ENCODE measurements at places on chromosomes 12 and 14.
A peak's percentile ranks its signal among the peaks of the same experiment; 100 is the strongest.

- DNase-seq: no peak
These were observed 7.3 kb downstream of the PHLDA1 start for GRCh38 chr12:76024102-76024781.

DNA sequence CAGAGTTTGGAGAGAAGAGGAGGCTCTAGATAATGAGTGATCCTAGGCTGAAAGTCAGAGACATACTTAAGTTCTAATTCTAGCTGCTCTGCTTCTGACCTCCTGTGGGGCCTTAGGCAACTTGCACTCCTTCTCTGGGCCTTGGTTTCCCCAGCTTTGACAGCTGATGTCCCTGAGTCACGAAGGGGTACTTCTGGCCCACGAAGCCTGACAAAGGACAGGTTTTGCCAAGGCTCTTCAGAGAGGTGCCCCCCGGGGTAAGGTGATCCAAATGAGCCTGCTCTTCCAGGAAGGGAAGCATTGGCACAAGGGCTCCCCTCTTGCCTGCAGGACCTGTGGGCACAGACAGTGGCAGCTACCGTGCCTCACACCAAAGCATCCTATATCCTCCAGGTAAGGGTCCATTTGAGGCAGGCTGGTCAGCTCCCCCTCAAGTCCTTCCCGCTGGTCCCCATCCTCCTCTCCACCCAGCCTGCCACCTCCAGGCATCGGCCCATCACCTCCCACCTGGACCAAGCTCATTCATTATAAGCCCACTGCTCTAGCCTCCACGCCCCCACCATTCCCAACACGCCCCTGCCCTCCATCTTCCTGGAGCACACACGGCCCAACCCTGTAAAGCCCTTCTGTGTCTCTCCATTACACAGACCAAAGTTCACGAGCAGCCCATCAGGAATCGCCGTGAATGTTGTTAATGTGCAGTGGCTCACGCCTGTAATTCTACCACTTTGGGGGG lies 1.9 kb upstream of the PPP1R13B start:
- DNase-seq: no peak

DNA sequence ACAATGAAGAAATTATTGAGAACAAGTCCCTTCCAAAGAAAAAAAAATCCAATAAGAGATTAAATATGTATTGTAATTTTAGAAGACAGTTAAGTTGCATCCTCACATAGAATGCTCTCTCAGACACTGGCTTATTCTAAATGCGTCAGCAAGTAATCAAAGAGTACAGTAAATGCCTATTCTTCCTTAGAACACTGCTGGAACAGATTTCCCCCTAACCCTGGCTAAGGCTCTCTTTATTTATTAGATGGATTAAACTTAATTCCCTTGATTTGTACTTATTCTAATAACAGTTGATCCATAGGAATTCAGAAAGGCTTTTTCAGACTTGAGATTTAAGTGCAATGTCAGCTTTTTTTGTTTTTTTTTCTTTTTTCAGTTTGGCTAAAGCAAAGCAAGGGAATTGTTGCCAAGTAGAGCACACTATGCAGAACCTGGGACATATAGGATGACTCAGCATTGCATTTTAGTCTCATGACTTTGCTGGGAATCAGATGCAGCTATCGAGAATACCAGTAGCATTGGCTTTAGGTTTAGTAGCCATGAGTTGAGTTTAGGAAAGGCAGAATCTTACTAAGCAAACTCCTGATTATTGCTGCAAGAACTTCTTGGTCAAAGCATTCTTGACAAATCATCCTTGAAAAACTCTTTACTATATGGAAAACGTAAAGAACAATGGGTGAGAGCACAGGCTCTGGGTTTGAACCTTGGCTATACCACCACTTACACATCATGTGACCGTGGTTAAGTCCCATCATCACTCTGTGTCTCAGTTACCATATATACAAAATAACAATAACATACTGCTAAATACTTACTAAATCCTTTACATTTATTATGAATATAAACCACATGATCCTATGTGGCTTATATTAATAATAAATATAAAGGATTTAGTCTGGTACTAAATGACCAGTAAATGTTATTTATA lies 26.7 kb downstream of the MED21 start:
- no peak for DNase-seq

GRCh38 chr12:76449993-76450392 lies 101.8 kb upstream of the BBS10 start:
- no peak for DNase-seq

- DNase-seq: no peak
These were observed 4.8 kb downstream of the CRACR2A start for GRCh38 chr12:3747976-3748619.

GRCh38 chr14:56805992-56806727 lies 4.1 kb downstream of the OTX2 start:
- DNase-seq: no peak

DNA sequence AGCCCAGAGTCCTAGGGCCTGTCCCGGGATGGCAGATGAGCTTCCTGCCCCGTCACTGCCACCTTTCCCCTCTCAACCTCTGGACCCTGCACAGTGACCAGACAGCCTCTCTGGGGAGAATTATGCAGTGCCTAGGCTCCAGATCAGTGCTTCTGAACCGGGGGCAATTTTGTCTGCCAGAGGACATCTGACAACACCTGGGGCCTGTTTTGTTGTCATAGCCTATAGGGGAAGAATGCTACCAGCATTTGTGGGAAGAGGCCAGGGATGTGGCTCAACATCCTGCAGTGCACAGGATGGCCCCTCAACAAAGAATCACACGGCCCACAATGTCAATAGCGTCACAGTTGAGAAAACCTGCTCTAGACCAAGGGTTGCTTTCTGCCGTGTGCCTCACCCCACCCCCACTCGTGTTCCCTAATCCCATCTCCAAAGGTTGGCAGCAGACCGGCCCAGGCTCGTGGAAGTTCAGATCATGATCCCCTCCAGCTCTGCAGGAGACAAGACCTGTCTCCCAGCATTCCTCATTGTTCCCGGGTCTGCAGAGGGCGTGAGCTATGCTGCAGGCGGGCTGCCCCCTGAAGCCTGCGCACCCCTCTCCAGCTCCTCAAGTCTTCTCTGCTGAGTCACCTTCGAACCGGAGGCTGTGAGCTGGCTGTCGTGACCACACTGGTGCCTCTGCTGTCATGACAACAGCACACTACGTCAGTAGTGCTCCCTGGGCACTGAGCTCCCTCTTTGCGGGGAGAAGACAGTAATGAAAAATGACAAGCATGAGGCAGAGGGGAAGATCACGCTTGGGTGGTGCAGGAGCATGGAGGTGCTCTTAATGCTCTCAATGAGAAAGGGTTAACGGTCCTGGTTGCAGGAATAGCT lies 2.0 kb upstream of the GAPDH start:
- DNase-seq: peak; percentile 89

DNA sequence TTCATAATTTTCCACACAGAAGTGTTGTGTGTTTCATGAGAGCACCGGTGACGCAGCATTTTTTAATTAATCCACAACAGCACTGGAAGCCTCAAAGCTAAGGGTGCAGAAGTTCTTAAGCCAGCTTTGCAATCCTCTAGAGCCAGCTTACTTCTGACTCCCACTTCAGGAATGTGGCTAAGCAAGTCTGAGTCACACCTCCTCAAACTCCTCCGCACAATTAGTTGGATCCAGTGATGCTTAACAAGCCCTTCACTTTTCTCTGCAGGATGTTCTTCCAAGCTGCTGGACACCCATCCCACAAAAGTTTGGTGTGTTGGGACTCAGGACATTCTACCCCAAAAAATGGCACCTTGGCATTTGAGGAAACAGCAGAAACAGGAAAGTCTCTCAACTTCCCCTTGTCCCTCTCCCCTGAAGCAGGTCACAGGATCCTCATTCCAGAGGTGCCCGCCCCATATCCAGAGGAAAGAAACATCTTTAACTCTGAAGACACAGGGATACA lies 210.0 kb downstream of the PPM1H start:
- DNase-seq: no peak

DNA sequence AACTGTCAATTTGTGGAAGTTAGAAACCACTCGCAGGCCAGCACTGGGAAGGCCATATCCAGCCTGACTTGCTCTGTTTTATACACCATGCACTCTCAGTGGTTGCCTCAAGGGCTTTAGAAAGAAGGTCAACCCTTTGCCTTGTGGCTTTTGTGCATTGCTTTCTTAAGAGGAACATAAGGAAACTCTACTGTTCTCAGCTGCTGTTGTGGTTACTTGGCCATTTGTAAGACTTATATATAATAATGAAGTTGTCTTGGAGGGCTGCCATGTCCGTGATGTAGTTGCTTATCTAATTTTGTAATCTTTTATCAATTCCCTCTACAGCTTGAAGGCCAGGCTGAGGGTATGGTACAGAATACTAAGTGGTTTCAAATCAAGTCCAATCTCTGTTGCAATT lies 637.8 kb downstream of the DIO2 start:
- no peak for DNase-seq

DNA sequence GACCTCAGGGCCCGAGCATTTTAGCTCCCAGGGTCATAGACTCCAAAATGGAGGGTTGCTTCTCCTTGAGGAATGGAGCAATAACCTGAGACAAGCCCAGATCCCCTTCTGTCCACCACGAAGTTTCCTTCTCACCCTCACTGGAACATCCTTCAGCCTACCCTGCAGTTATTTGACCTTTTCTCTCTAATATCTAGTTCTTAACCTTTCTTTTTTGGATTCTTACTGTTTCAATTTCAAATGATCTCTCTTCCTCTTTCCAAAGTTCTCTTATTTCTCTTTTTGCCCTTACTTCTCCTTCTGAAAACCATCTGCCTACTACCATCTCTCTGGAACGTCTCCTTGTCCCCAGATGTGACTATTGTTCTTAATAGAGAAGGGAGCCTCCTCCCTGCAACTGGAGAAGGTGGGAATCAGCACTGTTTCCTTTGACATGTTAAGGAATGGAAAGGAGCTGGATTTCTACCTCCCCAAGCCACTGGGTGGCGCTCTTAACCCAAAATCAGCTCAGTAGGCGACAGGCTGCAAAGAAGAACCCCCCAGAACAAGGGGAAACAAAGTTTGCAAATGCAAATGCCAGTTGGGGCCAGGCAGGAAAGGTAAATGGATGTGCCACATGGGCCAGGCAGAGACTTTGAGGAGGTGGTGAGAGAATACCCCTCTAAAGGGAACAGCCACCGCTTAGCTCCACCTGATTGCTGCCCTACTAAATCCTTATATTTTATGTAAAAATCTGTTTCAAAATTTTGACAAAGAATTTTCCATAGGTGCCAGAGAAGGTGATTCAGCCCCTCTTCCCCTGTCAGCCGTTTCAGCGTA lies 22.4 kb upstream of the PDE1B start:
- no peak for DNase-seq

- DNase-seq: no peak
These were observed 3.5 kb upstream of the KLC1 start for GRCh38 chr14:103625356-103626095.

- no peak for DNase-seq
These were observed 41.8 kb upstream of the P2RX7 start for GRCh38 chr12:121090586-121091514.

GRCh38 chr14:71361336-71361735 lies 454.1 kb downstream of the PCNX1 start:
- DNase-seq: no peak

- DNase-seq: no peak
These were observed 194.3 kb downstream of the CPNE8 start for GRCh38 chr12:38711054-38711453.

GRCh38 chr14:66701813-66702212 lies 193.9 kb downstream of the GPHN start:
- DNase-seq: no peak

GRCh38 chr14:83253870-83254269 lies 1720.2 kb upstream of the SEL1L start:
- no peak for DNase-seq
